ENCODE measurements at places on chromosomes 7 and 10.

GRCh38 chr10:28463676-28464395 is 69.1 kb upstream of the WAC start:
- DNase-seq: no peak

GRCh38 chr10:123649676-123650075 is 16.5 kb upstream of the GPR26 start:
- no peak for DNase-seq

GRCh38 chr10:24969841-24970281 is 17.5 kb upstream of the PRTFDC1 start:
- DNase-seq: no peak

DNA sequence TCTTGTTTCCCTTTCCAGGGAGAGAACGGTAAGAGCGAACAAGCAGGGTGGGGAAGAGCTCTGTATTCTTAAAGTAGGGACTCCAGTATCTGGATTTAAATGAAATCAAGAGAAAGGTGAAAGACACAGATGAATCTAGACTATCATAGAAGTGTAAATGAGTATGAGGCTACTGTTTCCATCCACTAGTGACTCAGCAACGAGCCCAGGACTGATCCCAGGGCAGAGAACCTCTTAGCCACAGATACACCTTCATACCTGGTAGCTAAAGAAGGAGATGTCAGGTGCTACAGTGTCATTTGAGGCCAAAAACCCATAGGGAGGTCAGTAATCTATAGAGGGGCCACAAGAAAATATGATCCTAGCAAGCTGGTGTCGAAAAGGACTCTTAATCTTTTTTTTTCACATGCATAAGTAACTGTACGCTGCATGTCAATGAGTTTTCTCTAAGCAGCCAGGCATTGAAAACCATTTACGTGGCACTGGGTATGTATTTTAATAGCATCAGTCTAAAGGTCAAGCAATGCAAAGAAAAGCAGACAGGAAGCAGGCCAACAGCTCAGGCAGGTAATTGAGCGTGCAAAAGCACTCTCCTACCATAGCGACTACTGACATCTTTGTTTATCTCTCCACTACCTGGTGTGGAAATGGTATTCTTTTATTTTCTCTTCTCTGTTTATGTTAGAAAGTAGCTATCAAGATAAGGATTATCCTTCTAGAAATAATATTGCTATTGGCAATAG is 91.5 kb upstream of the EGR2 start:
- DNase-seq: no peak

GRCh38 chr7:122067077-122067476 is 77.0 kb downstream of the AASS start:
- no peak for DNase-seq

DNA sequence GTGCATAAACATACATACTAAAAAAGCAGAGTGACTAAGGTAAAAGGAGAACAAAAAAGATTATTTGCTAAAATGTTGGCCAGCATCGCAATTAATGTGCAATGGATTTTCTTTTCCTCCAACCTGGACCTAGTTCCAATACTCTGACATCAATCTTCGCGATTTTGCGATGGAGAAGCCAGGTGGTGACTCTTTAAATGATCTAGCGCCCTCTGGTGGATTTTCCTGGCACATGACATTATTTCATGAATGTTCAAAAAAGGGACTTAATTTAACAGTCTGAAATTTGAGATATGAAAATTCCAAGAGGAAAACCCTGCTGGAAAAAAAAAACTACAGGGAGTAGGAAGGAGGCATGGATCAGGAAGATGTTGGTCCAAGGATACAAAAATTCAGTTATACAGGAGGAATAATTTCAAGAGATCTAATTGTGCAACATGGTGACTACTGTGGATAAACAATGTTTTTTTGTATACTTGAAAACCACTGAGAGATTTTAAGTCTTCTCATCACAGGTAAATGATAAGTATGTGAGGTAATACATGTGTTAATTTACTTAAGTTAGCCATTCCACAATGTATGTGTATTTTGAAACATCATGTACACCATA is 4.3 kb upstream of the KCNMA1 start:
- DNase-seq: no peak
